ENCODE measurements at places on chromosomes 3 and 15.

DNA sequence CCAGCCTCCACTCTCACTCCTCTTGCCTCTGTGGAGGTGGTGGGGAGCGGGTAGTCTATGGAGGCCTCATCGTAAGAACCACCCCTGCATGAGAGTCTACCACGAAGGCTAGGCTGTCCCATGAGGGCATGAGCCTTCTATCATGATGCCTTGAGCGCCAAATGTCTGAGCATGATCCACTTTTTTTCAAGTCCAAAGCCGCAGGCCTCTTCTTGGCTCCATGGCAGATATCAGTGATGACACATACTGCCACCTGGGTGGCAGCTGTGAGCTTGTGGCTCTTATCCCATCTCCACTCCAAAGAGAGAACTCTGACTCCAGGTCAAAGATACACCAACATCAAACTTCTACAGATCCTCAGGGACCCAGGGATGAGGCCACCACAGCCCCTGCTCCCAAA is 13.5 kb downstream of the POC1A start:
- no peak for DNase-seq

- DNase-seq = no peak
Measured at GRCh38 chr3:56894881-56895431, 93.2 kb upstream of the ARHGEF3 start.

- no peak for DNase-seq
Measured at GRCh38 chr15:74762791-74763150, 14.1 kb downstream of the CYP1A2 start.

GRCh38 chr15:40955141-40955903 is 2.1 kb downstream of the CHAC1 start:
- no peak for DNase-seq

- no peak for DNase-seq
Measured at GRCh38 chr3:126154391-126155279, 25.8 kb downstream of the ALDH1L1 start.

DNA sequence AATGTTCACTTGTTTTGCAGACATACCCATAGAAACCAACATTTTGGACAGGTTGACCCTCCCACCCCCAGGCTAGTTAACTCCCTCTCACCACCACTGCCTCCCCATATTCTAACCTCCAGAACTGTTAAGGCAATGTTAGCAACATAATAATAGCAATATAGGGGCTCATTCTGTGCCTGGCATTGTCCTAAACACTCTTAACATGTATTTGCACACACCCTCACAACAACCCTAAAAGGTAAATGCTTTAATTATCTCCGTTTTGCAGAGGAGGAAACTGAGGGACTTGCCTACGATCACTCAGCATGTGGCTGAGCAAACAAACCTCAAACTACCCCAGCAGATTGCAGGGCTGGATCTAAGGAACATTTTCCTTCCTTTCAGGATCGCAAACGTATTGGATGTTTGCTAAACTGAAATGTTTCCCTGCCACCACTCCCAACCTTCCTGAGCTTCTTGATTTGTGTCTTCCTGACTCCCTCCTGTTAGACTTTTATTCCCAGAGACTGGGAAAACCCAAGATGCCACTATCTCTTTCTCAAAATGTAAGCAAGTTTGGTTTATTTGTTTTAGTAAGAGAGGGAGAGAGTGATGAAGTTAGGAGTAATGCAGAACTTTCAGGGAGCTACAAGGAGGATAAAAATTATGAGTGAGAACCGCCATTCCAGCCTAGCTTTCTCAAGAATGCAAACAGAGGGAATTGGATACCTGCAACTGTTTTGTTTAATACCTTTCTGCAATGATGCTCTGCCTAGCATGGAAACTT is 1.3 kb downstream of the SCG5 start:
- DNase-seq = peak; percentile 62

GRCh38 chr3:115085197-115085865 is 61.8 kb downstream of the ZBTB20 start:
- DNase-seq = no peak

GRCh38 chr15:35720019-35720418 is 174.1 kb upstream of the DPH6 start:
- no peak for DNase-seq

DNA sequence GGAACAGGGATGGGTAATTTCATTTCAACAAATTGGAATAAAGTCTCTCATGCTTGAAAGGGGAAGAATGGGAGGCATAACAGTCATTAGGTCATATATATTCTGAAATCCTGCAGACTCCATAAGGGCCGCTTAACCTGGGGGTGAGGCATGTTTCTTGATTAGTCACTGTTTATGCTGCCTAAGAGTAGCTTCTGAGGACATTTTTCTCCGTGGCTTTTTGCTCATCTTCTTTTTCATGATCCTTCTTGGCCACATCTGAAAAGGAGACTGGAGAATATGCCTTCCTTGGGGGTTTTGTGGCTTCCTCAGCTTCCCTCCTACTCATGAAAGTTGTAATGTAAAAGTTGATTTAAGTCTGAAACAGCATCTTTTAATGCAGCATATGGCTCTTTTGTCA is 20.0 kb upstream of the CFAP20DC start:
- no peak for DNase-seq

- no peak for DNase-seq
Measured at GRCh38 chr3:140724856-140725812, 47.3 kb downstream of the TRIM42 start.

GRCh38 chr15:32831485-32831884 is 113.7 kb downstream of the GREM1 start:
- no peak for DNase-seq

DNA sequence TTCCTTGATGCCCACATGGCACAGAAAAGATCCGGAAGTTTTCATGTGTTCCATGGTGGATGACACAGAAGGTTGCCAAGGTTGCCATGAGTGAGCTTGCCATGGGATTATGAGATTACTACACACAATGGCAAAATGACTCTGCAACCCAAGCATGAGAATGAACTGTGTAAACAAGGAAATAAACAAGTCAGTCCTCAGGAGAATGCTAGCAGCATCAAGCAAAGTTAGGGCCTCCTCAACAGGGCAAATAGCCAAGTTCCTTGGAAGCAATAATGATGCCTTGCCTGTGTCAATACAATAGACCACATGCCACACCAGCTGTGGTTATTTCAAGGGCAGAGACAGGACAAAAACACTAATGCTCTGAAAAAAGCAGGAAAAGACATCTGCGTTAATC is 41.8 kb downstream of the AQR start:
- DNase-seq = no peak

GRCh38 chr15:45427085-45427484 is 48.7 kb upstream of the GATM start:
- DNase-seq = no peak

- DNase-seq = no peak
Measured at GRCh38 chr3:25594007-25594502, 70.7 kb downstream of the TOP2B start.

- DNase-seq = no peak
Measured at GRCh38 chr15:70328679-70329115, 231.0 kb upstream of the TLE3 start.

DNA sequence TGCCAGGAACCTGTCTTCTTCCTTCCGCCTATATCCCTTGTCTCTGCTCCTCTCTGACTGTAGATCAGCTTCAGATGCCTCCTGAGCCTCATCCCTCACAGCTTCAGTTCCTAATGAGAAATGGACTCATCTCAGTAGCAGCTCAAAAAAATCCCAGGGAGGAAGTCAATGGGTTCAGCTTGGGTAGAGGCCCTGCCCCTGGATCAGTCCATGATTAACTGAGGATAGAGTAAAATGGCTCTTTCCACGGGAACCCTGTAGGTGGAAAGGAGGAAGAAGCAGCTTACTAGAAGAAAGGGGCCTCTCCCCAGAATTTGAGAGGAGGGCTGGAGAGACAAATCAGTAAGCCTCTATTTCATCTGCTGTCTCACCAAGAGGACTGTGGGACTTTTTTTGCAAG is 26.9 kb upstream of the HCN4 start:
- DNase-seq = no peak

GRCh38 chr3:128436214-128436613 is 30.5 kb downstream of the DNAJB8 start:
- DNase-seq = no peak

- DNase-seq = no peak
Measured at GRCh38 chr3:148186881-148187280, 510.8 kb upstream of the AGTR1 start.

- no peak for DNase-seq
Measured at GRCh38 chr3:74036568-74036967, 411.8 kb upstream of the PDZRN3 start.

DNA sequence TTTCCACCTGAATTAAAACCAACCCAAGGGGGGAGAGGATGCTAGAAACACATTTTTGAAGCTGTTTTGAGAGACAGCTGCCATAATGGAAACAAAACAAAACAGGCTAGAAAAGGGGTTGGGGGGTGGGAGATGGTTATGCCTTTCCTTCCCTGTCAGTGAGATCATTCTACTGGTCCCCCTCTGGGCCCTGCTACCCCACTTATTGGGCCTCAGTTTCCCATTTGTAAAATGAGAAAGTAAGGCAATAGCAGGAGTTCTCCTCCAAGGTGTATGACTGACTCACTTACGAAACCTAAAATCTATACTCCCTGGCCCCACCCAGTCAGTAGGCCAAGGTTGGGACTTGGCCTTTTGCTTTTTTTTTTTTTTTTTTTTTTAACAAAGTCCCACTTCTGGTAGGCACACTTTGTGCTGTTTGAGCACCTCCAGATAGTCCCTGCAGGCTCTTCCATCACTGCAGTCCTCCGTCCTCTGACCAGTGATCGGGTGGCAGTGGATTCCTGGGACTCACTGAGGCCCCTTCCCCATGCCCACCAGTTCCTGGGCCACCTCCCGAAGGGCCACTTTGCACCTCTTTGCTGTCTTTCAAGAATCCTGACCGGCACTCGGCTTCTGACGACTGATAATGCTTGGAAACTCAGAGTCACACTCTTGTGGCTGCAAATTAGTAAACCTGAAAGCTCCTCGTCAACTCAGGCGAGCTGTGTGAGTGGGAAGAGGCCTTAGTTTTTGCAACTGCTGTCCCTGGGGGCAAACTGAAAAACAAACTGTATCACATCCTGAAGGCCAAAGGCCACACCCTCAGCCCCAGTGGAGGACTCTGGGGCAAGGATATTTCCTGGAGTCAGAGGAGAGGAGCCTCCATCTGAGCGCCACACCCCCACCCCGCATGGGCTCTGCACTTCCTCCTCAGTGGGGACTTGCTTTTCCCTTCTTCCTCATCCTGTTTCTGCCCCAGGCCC is 6.7 kb upstream of the PSTPIP1 start:
- DNase-seq = no peak
